ENCODE measurements at places on chromosomes 13 and 19.
A peak's percentile ranks its signal among the peaks of the same experiment; 100 is the strongest.

DNA sequence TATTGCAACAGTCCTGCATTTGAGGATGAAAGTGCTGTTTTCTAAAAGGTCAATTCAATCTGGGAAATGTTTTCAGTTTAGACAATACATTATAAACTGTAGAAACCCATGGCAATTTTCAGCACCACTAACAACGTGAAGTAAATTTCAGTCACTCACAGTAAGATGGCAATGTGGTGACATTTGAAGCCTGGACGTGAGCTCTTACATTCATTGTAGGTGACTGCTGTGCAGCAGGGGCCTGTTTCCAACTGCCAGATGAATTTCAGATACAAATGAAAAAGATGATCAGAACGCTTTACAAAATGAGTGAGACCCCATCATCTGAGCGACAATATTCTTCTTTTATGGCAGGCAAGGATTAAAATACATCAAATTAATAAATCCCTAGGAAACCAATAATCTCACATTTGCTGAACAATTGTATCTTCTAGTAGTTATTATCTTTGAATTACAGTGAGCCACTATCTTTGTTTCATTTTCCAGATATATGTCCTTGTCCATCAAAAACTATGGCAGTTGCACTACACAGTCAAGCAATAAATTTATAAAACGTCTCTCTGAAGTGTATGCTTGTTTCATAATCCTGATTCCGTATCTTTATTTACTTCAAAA is 1816.8 kb downstream of the OLFM4 start:
- DNase-seq: no peak

DNA sequence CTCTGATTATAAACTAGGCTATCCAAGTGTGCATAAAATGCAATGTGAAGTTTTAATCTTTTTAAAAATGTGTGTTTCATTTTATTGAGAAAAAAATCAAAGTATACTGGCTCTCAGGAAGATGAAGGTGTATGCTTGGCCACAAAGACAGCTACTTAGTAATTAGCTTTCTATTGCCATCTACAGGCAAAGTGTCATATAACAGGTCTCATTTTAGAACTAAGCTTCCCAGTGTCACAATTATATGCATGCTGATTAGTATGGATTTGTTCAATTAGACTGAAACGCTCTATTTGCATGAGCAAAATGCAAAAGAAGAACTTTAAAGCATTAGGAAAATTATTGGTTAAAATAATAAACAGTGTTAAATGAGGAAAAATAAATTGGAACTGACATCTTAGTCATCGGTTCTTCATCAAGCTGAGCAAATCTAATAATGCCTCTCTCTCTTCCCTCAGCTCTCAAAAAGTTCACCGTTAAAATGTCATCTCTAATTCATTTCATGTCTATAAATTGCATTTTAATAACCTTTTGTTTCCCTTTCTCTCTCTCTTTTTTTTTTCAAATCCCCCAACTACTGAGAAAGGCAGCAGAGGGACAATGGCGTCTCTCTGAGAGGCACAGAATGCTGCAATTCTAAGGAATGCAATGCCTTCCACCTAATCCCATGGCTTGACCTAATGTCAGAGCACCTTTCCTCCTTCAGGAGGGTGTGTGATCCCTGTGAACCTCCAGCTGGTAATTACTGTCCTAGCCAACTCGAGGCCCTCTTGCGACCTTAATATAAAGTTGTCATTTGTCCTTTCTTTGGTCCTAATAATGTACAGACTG is 313.1 kb upstream of the MAB21L1 start:
- DNase-seq: no peak

- no peak for DNase-seq
These were observed 425.1 kb downstream of the EFNB2 start for GRCh38 chr13:106110241-106110855.

DNA sequence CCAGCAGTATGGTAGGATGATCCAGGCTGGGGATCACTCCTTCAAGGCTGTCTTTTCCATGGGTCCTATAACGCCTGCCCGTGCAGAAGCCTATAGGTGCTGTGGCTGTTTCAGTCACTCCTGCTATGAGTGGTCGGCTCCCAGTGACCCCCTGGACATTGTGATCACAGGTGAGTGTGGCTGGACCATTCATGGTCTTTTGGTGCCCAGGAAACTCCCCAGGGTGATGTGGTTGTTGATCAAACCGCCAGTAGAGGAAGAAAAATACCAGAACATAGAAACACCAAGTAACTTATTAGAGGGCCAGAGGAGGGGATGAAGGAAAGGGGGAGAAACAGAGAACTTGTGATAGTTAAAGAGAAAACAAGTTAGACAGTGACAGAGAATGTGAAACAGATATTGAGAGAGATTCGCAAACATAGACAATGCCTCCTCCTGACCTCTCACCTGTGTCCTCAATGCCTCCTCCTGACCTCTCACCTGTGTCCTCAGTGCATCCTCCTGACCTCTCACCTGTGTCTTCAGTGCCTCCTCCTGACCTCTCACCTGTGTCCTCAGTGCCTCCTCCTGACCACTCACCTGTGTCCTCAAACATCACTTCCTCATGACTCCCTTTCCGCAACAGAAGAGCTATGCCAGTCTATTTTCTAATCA is 19.4 kb downstream of the LAIR2 start:
- DNase-seq: no peak

GRCh38 chr13:104014803-104015645 is 948.8 kb upstream of the SLC10A2 start:
- DNase-seq: no peak

DNA sequence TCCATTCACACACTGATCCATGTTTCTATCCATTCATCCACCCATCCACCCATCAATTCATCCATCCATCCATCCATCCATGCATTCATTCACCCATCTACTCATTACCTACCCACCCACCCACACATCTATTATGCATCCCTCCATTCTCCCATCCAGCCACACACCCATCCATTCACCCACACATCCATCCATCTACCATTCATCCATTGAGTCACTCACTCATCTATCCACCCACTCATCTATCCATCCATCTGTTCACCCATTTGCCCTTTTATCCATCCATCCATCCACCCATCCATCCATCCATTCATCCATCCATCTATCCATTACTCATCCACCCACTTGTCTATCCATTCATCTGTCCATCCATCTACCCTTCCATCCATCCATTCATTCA is 30.1 kb downstream of the CELF5 start:
- no peak for DNase-seq

DNA sequence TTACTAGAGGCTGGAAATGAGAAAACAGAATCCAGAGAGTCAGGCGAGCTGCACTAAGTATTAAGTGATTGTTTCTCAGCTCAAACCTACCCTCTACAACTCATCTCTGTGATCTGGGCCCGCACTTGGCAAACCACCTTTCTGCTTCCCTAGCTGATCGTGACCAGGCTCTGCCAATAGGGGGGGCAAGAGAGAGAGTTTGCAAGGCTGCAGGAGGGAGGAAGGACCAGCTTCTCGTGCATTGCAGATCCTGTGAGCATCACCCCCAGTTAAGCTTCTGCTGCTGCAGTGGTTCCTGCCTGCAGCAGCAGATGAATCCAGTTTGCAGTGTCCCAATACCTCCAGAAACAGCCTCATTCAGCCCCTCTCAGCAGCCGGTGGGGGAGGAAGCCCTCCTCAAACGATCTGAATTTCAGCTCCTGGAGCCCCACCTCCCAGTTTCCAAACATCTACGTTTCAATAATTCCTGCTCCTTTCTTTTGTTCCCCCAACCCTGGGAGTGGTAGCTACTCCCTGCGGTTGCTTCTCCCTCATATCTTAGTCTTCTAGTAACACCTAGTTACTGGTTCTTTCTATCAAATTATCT is 20.0 kb downstream of the XRCC1 start:
- peak; percentile 87 for DNase-seq

- no peak for DNase-seq
These were observed 418.9 kb downstream of the DIAPH3 start for GRCh38 chr13:59744747-59745391.

- no peak for DNase-seq
These were observed 78.3 kb downstream of the ELF1 start for GRCh38 chr13:40940841-40941240.

DNA sequence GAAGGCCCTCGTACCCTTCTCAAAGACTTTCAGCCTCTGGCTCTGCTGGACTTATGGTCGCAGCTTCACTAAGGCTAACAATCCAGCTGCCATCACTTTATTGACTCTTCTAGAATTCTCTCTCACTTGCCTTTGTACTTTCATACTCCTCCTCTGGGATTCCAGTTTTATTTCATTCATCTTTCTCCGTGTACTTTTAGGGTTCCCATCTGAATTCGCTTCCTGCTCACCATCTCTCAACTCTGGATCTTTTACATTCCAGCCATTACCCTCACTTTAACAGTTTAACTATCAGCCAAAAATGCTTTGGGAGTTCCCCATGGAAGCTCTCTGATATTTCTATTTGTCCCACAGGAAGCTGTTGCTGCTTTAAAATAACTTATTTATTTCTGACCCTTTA is 149.3 kb upstream of the KL start:
- DNase-seq: no peak

DNA sequence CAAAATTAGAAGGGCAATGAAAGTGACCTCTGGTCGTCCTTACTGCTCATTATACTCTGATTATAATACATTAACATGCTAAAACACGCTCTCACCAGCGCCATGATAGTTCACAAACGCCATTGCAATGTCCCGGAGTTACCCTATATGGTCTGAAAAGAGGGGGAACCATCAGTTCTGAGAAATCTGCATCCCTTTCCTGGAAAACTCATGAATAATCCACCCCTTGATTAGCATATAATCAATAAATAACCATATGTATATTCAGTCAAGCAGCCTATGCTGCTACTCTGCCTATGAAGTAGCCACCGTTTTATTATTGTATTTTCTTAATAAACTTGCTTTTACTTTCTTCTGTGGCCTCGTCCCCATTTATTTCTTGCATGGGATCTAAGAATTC is 24.6 kb upstream of the SLITRK6 start:
- no peak for DNase-seq

- DNase-seq: no peak
These were observed 5.7 kb downstream of the ANKRD27 start for GRCh38 chr19:32669310-32669709.

DNA sequence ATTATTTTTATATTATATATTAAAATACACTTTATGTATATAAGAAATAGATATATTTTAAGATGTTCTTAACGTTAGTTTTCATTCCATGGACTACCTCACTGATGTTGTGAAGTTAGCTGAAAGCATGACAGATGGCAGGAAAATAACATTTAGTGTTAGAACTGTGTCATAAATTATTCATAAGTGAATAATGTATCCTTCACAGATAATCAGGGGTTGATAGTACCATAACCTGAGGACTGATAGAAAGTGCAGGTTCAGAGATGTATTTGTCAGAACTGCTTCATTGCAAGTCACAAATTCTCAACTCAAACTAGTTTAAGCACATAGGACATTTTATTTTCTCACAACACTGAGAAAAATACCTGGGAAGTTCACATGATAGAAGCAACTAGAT is 14.6 kb upstream of the DIAPH3 start:
- no peak for DNase-seq

GRCh38 chr19:28553005-28553404 is 659.9 kb downstream of the UQCRFS1 start:
- no peak for DNase-seq

GRCh38 chr13:32949820-32950219 is 66.4 kb upstream of the KL start:
- no peak for DNase-seq

- DNase-seq: no peak
These were observed 24.0 kb downstream of the ZNF850 start for GRCh38 chr19:36748431-36749275.

DNA sequence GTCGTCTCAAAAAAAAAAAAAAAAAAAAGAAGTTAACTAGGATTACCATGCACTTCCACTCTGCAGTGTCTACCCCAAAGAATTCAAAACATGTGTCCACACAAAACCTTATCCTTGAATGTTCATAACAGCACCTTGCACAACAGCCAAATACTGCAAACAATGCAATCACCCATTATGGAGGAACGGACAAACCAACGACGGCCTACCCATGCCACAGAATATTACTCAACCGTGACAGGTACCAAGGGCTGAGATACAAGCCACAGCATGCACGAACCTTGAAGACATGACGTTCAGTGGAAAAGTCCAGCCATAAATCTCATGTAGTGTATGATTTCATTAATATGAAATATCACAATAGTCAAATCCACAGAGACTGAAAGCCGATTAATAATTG is 3.0 kb upstream of the SHISA7 start:
- no peak for DNase-seq

- no peak for DNase-seq
These were observed 42.2 kb upstream of the HNRNPA1L2 start for GRCh38 chr13:52599848-52600603.

- DNase-seq: no peak
These were observed 6.3 kb upstream of the FDX2 start for GRCh38 chr19:10321874-10322835.

- no peak for DNase-seq
These were observed 536.0 kb downstream of the KLF12 start for GRCh38 chr13:73598020-73598712.

- no peak for DNase-seq
These were observed 349.4 kb downstream of the DLEU7 start for GRCh38 chr13:50494138-50494537.

DNA sequence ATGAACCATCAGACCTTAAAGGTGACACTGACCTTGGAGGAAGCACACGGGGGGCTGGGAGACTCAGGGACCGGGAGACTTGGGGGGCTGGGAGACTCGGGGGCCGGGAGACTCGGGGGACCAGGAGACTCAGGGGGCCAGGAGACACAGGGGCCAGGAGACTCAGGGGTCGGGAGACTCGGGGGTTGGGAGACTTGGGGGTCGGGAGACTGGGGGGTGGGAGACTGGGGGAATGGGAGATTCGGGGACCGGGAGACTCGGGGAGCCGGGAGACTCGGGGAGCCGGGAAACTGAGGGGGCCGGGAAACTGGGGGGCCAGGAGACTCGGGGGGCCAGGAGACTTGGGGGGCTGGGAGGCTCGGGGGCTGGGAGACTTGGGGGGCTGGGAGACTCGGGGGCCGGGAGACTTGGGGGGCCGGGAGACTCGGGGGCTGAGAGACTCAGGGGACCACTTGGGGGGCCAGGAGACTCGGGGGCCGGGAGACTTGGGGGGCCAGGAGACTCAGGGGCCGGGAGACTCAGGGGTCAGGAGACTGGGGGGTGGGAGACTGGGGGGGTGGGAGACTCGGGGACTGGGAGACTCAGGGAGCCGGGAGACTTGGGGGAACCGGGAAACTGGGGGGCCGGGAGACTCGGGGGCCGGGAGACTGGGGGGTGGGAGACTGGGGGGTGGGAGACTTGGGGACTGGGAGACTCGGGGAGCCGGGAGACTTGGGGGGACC is 62.9 kb downstream of the RASA3 start:
- no peak for DNase-seq

GRCh38 chr19:18932216-18932841 is 8.7 kb downstream of the HOMER3 start:
- peak; percentile 85 for DNase-seq

DNA sequence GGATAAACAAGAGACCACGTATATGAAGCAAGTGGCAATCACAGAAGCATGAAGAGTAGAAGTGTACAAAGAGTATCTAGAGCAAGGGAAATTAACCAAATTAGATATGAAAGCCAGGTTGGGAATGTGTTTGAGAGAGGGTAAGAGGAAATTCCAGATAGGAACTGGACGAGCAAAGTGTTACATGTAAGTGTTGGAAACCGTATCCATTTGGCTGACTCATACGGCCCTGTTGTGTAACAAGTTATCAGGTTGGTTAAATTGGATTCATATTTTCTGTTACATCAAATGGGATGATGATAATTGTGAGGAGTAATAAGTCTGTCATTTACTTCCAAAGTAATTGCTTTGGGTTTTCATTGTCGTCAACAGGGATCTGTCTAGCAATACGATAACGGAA is 46.7 kb downstream of the RXFP2 start:
- DNase-seq: no peak

- DNase-seq: no peak
These were observed 383.7 kb downstream of the HS6ST3 start for GRCh38 chr13:96473526-96474180.

Measured in GM19239 (cell line).